HFFc6 (cell line): ENCODE measurements at places on chromosomes 6 and 20. TPM values are rescaled to one million over a fixed set of nuclear protein-coding genes. Genes with fewer than 3 reads are reported as not detected.

- no peak for DNase-seq
Observed at GRCh38 chr20:11443382-11444119, 474.1 kb upstream of the BTBD3 start.

DNA sequence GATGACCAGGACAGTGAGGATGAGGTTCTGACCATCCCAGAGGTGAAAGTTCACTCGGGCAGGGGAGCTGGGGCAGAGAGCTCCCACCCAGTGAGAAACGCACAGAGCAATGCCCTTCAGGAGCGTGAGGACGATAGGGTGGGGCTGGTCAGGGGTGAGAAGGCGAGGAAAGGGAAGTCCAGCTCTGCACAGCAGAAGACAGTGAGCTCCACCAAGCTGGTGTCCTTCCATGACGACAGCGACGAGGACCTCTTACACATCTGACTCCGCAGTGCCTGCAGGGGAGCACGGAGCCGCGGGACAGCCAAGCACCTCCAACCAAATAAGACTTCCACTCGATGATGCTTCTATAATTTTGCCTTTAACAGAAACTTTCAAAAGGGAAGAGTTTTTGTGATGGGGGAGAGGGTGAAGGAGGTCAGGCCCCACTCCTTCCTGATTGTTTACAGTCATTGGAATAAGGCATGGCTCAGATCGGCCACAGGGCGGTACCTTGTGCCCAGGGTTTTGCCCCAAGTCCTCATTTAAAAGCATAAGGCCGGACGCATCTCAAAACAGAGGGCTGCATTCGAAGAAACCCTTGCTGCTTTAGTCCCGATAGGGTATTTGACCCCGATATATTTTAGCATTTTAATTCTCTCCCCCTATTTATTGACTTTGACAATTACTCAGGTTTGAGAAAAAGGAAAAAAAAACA, 16.6 kb upstream of the SLC22A1 start:
- no peak for DNase-seq

GRCh38 chr6:46923476-46923875, 1.7 kb upstream of the ADGRF5 start:
- no peak for DNase-seq

GRCh38 chr6:86122086-86122485, 479.4 kb upstream of the SYNCRIP start:
- no peak for DNase-seq

GRCh38 chr6:146856296-146856695, 257.5 kb downstream of the ADGB start:
- DNase-seq: no peak

- no peak for DNase-seq
Observed at GRCh38 chr20:14644306-14645097, 307.1 kb upstream of the FLRT3 start.

DNA sequence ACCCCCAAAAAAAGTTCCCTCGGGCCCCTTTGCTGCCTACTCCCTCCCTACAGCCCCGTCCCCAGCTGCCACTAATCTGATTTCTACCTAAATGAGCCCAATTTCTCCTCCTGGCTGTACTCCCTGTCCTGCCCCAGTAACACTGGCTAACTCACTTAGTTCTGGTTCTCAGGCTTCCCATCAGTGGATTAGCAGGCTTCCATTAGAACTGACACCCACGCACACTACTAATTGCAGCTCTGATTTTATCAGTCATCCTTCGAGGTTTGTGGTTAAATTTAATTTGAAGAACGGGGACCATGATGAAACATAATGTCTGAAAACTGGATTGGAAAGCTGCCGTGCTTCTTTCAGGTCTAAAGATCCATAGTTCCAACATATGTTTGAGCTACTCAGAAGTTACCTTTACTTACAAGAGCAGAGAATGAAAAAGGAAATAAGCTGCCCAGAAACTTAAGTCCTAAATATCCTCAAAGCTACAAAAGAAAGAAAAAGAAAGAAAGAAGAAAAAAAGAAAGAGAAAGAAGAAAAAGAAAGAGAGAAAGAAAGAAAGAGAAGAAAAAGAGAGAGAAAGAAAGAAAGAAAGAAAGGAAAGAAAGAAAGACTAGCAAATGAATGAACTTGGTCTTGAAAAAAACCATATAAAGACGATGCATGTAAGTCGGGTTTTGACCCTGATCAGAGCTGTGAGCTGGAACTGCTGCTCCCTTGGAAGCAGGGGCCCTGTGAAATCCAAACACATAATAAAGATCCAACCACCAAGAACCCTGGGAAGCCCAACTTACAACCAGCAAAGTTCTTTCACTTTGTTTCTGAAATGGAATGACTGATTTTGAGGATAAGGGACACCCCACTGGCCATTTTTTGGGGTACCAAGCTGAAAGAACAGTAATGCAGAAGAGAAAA, 51.7 kb downstream of the CNKSR3 start:
- peak; percentile 23 for DNase-seq

DNA sequence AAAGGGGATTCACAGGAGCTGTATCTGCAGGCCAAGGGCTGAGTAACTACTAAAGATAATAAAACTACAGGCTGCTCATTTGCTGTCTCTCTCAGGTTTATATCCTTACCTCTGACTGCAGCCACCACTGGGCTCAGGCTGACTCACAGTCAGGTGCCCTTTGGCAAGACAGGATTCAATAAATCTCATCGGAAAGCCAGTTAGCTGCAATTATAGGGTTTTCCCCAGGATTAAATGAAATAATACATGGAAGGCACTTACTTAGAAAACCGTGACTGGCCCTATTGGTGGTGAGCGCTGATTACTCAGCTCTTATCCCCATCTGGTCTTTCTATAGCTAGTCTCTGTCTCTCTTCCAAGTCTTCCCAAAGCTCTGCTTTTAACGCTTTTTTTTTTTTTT, 26.4 kb downstream of the RMND1 start:
- DNase-seq: no peak

TAP1 gene
- total RNA-seq: 30.7 to 38.4 TPM (median 32.2 TPM) in 3 replicates

- DNase-seq: peak; percentile 52
Observed at GRCh38 chr6:39881851-39882530, 52.3 kb downstream of the MOCS1 start.

MAS1 gene
- not detected in 3 replicates for total RNA-seq

GRCh38 chr6:116840091-116840490, 11.2 kb upstream of the GPRC6A start:
- DNase-seq: peak; percentile 39

DNA sequence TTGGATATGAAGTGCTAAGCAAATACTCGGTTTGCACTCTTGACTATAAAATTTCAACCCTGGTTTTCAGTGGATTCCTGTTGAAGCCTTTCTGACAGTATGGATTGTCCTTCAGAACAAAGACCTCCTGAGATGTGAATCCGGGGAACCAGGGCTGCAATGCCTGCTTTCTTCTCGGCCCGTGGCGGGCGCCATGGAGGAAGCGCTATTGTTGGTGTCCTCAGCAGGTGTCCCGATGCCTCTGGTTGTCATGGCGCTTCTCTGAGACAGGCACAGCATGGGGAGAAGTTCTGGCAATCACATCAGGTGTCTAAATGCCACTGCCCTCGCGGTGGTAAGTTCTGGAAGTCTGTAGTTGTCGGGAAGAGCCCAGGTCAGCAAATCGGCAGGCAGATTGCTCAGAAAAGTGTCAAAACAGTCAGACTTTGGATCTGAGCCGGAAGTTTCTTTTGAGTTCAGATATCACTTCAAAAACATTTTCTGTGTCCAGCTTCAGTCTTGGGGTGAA, 188.5 kb downstream of the CDH4 start:
- no peak for DNase-seq

IP6K3 gene
- 0.48 to 0.83 TPM (median 0.79 TPM) in 3 replicates for total RNA-seq
